ENCODE measurements at places on chromosomes 13 and 19.

DNA sequence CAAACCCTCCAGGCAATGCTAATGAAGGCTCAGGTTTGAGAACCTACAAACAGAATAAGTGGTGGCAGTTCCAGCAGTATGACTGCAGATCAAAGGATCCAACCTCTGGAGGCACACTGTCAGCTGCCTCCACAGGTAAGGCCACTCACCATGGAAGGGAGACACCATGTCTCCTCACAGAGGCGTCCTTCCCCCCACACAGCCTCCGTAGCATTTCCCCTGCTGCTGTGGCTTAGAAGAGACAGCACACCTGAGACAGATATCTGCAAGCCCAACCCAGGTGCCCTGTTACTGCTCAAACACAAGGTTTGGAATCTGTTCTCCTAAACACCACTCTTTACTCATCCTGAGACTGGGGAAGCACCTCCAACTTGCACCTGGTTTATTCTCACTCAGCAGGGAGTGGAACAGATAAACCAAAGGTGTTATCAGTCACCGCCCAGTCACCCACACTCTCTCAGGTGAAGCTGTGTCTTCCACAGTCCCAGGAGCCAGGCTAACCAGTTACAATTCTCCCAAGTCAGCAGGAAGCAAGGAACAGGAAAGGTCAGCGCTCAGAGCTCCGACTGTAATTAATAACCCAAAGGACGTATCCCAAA, 311.2 kb downstream of the FOXO1 start:
- no peak for DNase-seq

DNA sequence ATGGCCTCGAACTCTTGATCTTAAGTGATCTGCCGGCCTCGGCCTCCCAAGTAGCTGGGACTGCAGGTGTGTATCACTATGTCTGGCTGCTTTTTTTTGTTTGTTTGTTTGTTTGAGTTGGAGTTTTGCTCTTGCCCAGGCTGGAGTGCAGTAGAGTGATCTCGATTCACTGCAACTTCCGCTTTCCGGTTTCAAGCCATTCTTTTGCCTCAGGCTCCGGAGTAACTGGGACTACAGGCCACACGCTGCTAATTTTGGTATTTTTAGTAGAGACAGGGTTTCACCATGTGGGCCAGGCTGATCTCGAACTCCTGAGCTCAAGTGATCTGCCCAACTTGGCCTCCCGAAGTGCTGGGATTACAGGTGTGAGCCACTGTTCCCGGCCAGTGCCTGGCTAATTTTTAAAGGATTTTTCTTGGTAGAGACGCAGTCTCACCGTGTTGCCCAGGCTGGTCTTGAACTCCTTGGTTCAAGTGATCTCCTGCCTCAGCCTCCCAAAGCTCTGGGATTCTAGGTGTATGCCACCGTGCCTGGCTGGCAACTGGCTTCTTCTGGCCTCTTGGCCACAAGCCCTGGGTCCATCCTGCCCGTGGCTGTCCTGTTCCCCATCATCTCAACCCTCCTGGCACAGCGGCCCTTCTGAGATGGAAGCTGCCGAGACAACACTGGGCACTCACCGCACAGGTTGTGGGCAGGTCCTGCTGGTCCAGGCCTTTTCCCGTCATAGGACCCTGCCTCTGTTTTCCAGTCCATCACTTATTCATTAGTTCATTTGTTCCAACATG, 11.5 kb downstream of the TECR start:
- no peak for DNase-seq

GRCh38 chr19:1164684-1165531, 9.2 kb downstream of the SBNO2 start:
- no peak for DNase-seq

DNA sequence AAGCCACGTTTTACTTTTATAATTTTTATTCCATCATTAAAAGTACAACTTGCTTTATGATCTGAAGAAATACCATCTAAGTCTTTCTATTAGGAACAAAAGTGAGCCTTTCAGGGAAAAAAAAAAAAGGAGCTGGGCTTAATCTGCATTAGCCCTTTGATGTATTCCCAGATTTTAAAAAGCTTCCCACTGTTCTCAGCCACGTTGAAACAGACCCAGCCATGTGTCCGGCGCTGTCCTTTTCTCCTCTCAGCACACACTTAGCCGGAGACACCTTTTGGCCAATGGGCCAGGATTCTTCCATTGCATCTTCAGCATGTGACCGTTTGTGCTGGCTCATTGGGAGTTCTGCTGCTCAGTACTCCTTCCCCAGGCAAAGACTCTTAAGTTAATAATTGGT, 105.5 kb downstream of the GGACT start:
- no peak for DNase-seq

GRCh38 chr19:3617463-3617862, 9.1 kb downstream of the CACTIN start:
- no peak for DNase-seq

GRCh38 chr13:95485518-95486144, 66.9 kb upstream of the CLDN10 start:
- DNase-seq: no peak

- DNase-seq: no peak
Observed at GRCh38 chr19:6172074-6172863, 36.8 kb downstream of the ACSBG2 start.

DNA sequence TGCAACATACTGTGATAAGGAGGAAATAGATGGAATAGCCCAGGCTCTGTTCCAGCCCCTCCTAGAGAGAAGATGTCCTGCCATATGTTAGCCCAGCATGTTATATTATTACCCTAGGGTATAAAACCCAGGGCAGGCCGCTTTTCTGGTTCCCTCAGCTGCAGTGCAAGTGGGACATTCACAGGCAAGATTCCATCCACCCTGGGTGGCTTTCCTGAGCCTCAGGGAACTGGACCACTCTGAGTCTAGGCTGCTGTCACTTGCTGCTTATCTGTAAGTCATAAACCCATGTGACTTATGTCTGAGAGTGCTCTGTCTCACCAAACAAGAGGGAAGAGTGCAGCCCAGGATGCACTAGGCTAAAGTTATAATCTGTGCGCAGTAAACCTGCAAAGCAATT, 413.2 kb downstream of the MZT1 start:
- no peak for DNase-seq

GRCh38 chr13:33723365-33723764, 94.6 kb upstream of the RFC3 start:
- DNase-seq: no peak

DNA sequence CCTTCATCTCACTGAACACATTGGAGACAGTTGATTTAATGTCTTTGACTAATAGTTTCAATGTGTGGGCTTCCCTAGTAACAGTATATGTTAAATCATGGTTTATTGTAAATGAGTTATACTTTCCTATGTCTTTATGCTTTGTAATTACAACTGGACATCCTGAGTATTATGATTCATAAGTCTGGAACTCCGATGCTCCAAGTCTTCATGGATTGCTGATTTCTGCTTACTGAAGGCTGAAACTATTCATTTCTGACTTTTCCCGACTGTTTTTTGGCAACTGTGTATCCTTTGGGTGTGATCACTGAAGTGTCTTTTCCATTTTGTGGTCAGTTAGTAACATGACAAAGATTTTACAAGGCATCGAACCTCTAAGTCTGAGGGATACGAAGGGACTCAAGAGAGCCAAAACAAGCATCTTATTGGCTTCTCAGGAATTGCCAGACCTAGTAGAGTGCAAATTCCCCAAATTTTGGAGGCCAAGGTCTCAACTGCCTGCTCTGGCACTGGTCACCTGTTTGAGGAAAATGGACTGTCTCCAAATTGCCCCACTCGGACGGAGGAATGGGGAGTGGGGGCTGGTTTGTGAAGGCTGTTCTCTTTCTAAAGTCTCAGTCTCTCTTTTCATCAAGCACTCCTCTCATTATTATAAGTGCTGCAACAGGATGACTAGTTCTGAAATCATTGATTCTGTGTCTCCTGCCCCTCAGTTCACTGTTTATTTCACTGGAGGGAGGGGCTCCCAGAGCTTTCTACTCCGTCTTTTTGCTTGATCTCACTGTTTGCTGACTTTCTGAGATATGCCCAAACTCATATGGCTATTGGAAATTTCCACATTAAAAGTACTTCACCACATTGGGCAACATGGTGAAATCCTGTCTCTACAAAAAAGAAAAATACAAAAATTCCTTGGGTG, 20.2 kb upstream of the CD70 start:
- no peak for DNase-seq

DNA sequence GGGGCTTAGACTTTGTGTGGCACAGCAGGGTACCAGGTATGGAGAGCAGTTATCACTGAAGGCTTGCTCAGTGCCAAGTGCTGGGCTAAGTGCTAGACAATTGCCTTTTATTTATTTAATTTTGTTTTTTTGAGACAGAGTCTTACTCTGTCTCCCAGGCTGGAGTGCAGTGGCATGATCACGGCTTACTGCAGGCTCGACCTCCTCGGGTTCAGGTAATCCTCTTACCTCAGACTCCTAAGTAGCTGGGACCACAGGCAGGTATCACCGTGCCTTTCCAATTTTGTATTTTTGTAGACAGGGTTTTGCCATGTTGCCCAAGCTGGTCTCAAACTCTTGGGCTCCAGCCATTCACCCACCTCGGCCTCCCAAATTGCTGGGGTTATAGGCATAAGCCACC, 256.9 kb downstream of the ZNF536 start:
- DNase-seq: no peak

DNA sequence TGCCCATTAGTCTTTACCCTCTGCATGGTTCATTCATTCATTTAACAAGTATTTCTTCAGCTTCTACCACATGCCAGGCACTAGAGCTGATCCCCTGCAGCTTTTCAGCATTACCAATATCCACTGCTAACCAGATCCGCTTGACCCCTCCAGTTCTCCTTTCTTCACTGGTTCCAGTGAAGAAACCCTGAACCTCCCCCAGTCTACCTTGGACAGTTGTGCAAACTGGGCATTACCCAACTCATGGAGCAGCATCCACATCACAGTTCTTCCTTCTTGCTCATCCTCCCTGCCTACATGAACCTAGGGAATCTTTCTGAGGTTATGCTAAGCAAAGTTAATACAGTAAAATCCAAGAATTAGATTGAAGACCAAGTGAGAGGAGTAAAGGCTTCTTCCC, 78.7 kb upstream of the SERP2 start:
- DNase-seq: no peak

DNA sequence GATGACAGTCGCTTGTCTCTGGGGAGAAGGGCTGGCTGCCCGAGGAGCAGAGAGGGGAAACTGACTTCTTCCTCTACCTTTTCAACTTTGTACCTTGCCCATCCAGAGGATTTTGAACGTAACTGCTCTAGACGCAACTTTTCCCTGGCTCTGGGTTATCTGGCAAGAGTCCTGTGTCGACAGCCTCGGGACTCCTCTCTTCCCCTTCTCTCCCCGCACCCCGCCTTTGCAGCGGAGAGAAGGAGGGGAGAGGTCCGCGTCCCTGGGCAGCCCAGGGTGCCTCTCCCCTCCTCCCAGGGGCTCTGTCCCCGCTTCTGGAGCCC, 574 bp downstream of the SH3GL1 start:
- DNase-seq: no peak

DNA sequence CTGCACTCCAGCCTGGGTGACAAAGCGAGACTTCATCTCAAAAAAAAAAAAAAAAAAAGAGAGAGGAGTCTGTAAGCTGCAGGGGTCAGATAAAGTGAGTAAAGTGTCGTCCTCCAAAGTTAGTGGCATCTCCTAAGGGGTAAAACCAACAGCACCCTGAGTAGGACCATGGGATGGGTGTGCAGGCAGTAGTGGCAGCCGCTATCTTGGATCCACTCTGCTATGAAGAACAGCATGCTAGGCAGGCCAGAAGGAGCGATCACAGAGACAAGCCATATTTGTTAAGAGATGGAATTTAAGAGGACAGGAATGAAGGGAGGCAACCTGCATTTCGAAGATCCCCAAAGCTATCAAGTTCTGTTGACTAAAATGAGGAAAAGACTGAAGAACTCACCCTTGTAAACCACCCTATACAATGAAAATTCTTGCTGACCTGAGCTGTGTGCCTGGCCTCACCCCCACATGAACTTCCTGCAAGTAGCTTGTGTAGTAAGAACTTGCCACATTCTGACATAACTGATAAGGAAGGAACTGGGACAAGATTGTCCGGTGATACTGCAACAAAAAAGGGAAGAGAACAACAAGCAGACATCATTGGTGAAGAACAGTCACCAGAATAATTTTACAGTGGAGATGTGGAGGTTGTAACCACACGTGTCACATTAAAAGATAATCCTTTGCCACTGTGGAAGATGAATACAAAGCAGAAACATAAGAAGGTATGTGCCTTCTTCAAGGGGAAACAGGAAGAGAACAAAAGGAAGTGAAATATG, 16.2 kb downstream of the DPY19L3 start:
- no peak for DNase-seq

DNA sequence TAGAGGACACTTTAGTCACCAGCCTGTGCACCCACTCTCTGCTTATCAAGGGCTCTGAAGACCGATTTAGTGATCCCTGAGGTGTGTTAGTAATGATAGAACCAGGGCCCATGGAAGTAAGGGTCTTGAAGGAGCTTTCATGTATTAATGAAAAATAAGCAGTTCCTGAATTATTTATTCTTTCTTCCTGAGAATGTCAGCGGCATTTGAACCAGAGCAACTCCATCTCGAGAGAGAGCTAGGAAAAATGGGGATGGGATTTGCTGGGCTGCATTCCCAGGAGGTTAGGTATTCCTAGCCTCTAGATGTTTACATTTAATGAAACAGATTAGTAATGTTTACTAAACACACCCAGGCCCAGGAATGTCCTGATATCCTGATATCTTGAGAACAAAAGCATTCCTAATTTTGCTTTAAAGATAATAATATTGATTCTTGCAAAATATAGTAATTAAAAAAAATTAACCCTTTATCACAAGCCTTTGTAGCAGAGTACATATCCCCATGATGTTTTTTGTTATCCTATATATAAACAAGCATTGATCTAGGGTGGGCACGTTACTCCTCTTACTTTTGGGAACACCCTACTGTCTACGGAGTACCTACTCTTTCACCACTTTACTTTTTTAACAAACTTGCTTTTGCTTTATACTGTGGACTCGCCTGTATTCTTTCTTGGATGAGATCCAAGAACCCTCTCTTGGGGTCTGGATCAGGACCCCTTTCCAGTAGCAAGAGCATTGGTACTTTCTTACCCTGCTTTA, 63.1 kb downstream of the COG3 start:
- no peak for DNase-seq

- no peak for DNase-seq
Observed at GRCh38 chr19:51341976-51342580, at the start of gene VSIG10L. Gene VSIG10L (minus strand): TSS chr19:51342139. CDS start chr19:51342124, 15 bp downstream.

DNA sequence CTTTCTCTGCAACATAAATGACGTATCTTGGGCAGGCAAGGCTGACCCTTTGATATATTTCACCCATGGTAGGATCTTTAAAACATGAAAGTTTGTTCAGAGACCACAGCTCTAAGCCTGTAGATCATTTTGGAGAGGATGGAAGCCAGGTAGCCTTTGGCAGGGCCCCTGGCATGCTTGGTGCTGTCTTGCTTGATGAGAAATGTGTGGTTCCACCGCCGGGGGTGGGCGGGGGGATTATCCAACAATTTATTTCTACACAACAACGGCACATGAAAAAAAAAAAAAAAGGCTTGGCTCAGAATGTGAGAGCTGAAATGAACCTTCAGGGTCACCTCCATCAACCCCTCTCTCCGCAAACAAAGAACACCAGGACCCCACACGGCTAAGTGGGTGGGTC, 112.9 kb upstream of the MBNL2 start:
- no peak for DNase-seq
